ENCODE measurements at places on chromosomes 1 and 21.

GRCh38 chr1:118504867-118505266 is 319.8 kb upstream of the SPAG17 start:
- DNase-seq: no peak

DNA sequence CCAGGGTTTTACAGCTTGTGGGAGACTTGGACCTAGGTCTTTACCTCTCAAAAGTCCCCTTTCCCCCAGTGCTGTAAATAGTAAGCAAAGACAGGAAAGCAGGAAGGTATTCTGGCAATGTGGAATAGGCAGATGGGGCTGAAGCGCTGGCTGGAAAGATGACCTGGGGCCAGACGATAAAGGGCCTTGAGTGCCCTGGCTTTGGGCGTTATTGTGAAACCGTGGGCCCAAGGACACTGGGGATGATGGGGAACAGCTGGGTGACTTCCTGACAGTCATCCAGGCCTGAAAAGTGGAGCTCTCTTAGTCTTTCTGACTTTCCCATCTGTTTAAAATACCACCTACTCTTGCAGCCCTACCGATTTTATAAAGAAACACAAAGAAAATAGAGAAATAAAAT is 16.3 kb downstream of the URB2 start:
- DNase-seq: no peak

DNA sequence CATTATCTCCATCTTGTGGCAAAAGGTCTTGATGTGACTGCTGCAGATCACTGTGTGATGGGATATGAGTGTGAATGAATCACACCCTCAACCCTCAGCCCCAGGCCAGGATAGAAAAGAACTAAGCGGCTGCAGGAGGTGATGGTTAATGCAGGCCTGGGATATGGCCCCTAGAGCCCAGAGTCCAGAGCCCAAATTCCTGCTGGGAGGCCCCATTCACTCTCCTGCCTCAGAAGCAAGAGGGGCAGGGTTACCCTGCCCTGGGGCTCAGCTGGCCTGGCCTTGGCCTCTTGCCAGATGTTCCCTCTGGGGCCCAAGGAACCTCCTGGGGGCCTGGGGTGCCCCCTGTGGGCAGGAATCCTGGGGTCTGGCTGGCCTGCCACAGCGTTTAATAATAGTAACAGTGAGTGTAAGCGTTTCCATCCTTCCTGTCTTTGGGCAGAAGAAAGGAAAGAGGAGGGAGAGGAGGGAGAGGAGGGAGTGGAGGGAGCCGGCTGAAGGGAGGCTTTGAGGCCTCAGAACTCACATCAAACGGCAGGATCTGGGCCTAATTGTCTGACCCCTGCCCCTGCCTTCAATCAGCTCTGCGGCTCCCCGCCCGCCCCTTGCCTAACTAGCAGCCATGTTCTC is 26.2 kb downstream of the DMAP1 start:
- DNase-seq: no peak

GRCh38 chr1:17310068-17310640 is 2.2 kb downstream of the PADI4 start:
- no peak for DNase-seq

- DNase-seq: no peak
These were observed 40.1 kb downstream of the DSTYK start for GRCh38 chr1:205171369-205171768.

DNA sequence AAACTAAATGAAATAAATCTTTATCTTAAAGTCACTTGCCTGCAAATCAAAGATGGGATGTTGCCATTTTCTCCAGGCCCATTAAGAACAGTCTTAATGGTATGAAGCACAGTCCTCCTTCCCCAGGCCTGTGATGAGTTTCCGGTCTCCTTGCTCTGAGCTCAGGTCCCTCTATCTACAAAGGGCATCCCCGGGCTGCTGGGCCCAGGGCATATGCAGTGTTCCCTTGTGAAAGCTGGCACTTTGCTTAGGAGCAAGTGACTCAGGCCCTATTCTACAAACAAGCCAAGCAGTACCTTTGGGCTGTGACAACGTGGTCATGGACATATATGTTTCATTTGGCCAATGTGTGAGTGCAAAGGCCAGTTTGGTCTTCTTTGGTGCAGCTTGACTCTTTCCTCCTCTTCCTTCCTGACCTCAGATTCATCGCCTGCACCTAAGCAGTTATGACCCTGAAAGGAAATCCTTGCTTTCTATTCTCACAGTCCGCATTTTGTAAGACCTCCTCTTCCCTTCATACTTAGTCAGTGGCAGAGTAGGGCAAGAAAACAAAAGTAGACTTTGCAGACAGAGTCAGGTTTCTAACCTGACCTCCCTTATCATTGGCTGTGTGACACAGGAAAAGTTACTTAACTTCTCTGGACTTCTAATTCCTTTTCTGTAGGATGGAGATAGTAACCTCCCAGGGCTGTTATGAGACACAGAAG is 109.5 kb downstream of the ERG start:
- no peak for DNase-seq

GRCh38 chr1:101207891-101208290 is 28.9 kb upstream of the S1PR1 start:
- no peak for DNase-seq

DNA sequence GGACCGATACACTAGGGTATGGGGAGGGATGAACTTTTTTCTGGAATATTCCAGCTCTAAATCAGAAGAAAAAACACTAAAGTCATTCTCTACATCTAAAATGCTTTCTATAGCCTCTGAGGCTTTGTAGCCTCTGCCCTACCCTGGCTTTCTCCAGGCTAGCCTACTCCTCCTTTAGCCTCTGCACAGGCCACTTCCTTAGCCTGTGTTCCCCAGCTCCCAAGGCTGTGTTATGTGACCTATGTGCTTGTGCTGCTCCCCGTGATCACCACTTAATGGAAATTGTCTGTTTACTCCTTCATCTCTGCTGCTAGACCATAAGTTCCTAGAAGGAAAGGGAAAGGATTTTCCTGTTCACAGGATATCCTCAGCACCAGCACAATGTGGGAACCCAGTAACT is 92.8 kb downstream of the SEC16B start:
- no peak for DNase-seq

DNA sequence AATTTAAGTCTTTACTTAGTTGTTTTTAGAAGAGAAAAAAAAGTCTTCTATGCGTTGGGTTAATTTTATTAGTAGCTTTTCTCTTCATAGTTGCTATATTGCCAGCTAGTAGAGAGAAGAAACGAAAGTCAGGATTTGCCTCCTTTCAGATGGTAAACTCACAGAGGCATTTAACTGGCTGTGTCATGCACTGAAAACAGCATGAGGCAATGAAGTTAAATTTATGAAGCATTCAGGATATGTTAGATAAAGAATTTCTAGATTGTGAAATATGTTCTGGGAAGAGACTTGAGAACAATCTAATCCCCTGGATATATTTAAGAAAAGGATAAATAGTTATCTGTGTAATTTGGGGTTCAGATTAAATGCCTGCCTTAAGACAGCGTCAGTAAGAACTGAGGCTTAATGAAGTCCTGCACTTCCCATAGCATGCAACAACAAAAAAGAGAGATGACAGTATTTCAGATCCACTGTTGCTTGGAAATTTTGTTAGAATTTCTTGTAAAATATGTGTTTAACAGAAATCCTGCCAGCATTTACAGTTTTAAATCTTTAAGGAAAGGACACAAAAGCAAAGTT is 1.7 kb downstream of the ANGPTL1 start:
- DNase-seq: no peak

Data from 8988T (cell line).